ENCODE measurements at places on chromosomes 3 and 15.

GRCh38 chr15:46681901-46682300 is 1035.4 kb upstream of the SEMA6D start:
- DNase-seq = no peak

GRCh38 chr3:51044982-51045381 is 340.1 kb upstream of the MANF start:
- no peak for DNase-seq

GRCh38 chr15:35003928-35004327 is 15.8 kb upstream of the ZNF770 start:
- no peak for DNase-seq

DNA sequence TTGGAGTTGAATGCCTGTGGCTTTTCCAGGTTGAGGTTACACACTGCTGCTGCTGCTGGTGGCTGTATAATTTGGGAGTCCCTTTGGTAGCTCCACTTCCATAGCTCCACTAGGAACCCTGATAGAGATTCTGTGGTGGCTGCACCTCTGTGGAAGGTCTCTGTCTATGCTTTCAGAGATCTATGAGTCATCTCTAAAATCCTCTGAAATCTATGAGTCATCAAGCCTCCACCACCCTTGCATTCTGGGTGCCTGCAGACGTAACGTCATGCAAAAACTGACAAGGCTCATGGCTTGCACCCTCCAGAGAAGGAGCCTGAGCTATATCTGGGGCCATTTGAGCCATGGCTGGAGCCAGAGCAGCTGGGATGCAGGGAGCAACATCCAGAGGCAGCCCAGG is 1037.0 kb upstream of the CFAP20DC start:
- peak; percentile 17 for DNase-seq

DNA sequence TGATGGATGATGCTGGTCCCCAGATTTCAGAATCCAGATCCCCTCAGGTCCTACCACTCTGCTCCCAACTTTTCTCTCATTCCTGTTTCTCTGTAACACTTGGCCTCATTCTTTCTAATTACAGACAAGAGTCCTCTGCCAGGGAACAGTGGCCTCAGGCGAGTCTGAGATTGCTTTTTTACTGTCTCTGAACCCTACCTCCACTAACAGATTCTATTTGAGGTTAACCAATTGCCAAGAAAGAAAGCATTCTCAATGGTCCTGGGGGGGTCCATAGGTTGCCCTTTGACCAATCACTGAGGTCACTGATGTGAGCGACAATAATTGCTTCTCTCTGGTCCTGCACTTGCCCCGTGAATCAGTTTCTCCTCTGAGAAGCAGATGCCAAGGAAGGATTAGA is 145.2 kb upstream of the TMEM108 start:
- no peak for DNase-seq

Data from non-pigmented ciliary epithelial cell (primary cell).